NCI-H226 (cell line): ENCODE measurements at places on chromosomes 12 and 14.

GRCh38 chr14:90519262-90519920 lies 122.6 kb downstream of the CALM1 start:
- no peak for DNase-seq

DNA sequence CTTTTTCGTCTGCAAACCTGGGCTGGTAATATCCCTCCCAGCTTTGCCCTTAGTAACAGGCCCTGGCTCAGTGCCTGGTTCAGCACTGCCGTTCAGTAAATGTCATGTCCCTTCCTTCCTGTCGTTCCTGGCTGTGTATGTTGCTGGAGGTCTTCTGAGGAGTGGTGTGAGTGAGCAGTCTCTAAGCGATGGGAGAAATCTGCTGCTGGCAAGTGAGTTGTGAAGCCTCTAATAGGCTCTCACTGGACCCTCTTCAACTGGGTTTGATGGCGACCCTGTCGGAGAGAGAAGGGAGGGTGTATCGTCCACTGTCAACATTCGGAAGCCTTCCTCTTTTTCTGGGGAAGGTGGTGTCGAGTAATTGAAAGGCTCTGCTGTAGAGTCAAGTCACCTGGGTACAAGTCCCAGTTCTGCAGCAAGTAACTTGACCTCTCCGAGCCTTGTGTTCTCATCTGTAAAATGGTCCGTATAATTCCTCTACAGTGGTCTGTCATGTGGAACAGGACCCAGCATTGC lies 62.8 kb downstream of the HRK start:
- DNase-seq, result no peak

- DNase-seq, result no peak
These were observed 55.3 kb upstream of the AMN1 start for GRCh38 chr12:31783996-31784645.

DNA sequence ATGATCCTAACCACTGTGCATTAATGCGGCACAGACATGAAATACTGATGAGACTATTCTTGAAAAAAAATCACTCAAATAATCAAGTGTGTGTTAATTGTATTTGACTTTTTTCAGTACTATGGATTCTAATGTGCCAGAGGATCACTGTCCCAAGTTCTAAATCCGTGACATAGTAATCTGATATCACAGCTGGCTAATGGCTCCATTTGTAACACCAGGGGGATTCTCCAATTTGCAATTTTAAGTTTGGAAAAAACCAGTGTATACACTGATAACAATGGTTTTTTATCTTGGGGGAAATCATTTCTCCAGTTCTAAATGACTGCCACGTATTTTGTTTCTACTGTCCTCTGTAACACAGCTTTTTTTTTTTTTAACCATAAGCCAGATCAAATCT lies 33.0 kb downstream of the MPHOSPH9 start:
- no peak for DNase-seq

GRCh38 chr12:29546000-29546399 lies 48.5 kb upstream of the OVCH1 start:
- DNase-seq, result no peak

DNA sequence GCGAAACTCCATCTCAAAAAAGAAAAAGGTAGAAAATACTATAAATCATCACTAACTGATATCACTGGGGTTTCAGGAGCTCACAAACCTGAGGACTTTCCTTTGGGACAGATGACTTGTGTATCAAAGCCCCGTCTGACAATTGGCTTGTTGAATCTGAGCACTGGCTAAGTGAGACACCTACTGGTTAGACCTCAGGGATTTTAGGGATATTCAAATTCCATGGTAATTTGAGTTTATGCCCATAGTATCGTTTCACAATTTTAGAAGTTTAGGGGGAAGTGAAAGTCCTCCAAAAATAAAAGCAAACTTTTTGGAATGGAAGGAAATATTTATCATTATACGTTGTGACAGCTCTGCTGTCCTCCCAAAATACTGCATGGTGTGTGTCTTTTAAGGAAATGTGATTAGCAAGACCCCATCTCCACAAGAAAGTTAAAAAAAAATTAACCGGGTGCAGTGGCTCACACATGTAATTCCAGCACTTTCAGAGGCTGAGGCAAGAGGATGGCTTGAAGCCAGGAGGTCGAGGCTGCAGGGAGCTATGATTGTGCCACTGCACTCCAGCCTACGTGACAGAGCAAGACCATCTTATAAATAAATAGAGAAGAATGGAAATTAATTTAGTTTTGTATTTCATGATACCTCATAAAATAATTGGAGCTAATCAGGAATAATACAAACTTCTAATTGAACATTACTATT lies 49.2 kb downstream of the FBXL14 start:
- DNase-seq, result no peak

DNA sequence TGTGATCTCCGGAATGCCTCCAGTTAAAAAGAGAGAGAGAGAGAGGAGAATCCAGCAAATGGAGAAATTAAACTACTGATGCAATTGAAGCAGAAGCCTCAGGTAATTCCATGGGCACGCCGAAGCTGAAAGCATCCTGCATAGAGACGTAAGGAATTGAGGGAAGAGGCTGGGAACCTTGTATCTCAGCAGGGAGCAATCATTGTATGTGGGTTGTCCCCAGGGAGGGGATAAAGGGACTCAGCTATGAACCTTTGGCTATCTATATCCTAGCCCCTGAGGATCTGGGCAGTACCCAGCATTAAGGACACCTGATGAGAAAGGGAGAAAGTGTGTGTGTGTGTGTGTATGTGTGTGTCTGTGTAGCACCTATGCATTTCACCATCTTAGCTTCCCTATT lies 95.8 kb upstream of the ATXN7L3B start:
- no peak for DNase-seq

- peak; percentile 27 for DNase-seq
These were observed 96.1 kb downstream of the CRADD start for GRCh38 chr12:93773122-93773871.
